ENCODE measurements at places on chromosomes 3 and 15.

- DNase-seq, result no peak
These were observed 8.1 kb downstream of the GOLGA6L2 start for GRCh38 chr15:23438816-23439466.

DNA sequence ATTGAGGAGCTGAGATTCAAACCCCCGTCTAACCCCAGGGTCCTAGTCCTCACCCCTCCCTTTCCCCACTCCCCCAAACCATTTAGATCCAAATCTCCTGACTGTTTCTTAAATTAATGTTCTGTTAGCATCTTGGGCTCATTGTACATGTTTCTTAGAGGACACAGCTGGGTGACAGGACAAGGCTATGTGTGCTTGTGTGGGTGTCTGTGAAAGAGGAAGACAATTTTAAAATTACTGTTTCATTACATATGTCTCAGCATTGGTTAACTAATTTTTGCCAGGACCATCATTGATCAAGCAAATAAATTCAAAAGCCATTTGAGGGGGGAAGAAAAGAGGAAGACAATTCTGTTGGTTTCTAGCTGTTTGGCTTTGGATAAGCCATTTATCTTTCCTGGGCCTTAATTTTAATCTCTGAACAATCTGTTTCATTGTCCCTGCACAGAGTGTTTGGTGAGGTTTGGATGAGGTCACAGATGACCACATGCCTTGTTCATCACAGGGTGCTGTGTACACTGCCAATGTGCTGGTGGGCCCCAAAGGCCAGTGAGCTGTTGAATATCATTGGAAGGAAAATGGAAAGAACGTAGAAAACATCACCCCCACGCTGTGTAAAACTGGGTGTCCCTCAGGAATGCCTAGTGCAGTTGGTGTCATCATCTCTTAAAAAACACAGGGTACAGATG lies 51.9 kb downstream of the RPLP1 start:
- no peak for DNase-seq

DNA sequence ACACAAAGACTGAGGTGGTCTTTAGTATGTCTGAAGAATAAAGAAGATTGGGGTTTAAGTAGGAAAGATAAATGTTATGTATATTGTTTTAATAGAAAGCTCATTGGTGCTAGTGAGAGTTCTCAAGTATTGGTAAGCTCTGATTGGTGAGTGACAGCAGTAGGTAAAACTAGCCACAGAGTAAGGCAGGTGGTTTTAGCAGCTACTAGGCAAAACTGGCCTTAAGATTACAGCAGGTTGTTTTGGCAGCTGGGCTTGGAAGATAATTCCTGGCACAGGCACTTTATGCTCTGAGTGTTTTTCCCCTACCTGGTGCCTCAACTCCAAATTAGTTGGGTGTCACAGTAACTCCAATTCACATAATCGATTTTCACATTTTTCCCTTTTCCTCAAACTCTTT lies 66.3 kb downstream of the STAG1 start:
- DNase-seq, result no peak

- no peak for DNase-seq
These were observed 415.3 kb downstream of the TIGIT start for GRCh38 chr3:114709102-114709501.

Data from NCI-H1417 treated with DMSO at 0.1 percent for 48 hours (cell line).